ENCODE measurements at places on chromosomes 1 and 21. TPM values are rescaled to one million over a fixed set of nuclear protein-coding genes. Genes with fewer than 3 reads are reported as not detected.

APCS gene
- not detected for polyA plus RNA-seq

COA7 gene
- 8.3 TPM for polyA plus RNA-seq

PPM1J gene
- polyA plus RNA-seq = 3.5 TPM

PGLYRP3 gene
- polyA plus RNA-seq = 21.5 TPM

Data from esophagus (tissue), 2 donors.